Fibroblast of pulmonary artery (primary cell): ENCODE measurements at places on chromosomes 4 and X.

DNA sequence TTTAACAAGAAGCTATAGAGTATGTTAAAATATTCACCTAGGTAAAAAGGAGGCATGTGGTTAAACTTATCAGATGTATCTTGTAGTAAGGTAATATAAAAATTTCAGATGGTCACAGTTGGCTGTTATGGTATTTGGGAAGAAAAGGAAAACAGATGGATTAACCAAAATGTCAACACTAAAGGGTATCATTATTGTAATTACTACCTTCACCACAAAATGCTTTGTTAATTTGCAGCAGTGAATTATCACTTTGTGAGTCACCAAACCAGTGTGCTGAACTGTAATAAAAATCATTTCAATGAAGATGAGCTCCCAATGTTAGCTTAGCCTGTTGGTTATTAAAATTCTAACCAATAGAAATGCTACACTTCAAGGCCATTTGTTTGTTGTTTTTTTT is 233.9 kb downstream of the RPA4 start:
- no peak for DNase-seq

DNA sequence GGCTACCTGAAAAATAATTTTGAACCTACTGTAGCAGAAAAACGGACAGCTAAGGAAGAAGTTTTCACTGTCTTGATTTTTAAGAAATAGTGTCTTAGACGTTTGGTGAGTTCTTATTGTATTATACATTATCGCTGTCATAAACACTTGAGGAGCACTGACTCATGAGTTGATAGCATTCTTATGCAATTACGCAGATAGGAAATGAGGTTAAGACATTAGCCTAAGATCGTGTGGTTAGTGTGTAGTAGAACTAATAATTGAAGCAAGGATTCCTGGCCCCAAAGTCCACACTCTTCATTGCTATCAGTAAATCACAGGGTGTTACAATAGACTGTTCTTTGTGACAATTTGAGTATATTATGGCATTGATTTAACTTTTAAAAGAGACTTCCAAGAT is 238.1 kb downstream of the ARAP2 start:
- DNase-seq, result peak; percentile 37

DNA sequence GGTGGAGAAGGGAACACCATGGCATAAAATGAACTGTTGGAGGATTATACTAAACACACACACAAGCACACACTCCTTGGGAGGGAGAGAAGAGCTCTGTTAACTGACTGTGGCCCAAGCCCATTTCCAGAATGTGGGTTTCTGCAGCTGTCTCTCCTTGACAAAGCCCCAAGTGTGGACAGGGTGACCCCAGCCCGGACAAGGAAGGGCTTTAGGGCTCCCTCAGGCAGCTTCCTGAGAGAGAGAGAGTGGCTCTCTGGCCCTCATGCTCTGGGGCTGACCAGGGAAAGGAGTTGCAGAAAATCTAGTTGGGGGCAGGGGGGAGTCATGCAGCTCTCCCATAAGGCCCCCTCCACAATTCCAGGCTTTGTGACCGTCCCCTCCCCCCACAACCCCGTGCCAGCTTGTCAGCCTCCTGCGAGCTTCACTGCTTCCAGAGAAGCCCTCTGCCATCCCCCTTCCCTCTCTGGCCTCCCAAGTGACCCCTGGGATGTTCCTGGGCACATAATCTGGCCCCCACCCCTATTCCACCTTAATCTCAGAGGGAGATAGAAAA is 590 bp downstream of the ARHGEF9 start:
- DNase-seq, result no peak

GRCh38 chrX:108732630-108733321 is 3.6 kb downstream of the IRS4 start:
- DNase-seq, result no peak

DNA sequence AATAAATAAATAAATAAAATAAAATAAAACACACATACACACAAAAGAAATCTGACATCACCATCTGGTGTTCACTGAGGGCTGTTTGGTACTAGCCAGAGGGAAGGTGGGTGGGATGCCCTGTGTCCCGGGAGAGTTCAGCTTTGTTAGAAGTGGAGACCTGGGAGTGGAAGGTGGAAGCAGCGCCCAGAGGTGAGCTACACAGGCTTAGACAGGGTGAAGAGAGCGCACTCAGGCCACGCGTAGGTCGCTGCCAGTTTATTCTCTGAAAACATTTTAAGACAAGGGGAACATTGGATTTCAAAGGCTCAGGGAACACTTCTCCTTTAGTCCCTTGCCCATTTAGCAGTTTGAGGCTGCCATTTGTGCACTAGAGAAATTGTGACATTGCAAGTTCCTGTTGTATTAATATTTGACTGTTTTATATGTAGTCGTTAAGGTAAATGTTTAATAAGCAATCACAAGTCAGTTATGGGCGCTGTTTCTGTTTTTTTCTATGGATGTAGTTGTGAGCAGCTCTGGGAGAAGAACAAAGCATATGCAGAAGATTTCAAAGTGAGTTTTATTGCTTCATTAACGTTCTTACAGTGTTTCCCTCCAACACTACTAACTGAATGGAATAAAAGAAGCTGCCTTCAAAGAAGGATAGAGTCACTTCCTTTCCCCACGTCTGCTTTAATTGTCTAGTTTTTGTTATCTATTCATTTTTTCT is 405.5 kb upstream of the NR3C2 start:
- DNase-seq, result no peak

GRCh38 chr4:76492055-76492454 is 57.0 kb downstream of the SHROOM3 start:
- no peak for DNase-seq

DNA sequence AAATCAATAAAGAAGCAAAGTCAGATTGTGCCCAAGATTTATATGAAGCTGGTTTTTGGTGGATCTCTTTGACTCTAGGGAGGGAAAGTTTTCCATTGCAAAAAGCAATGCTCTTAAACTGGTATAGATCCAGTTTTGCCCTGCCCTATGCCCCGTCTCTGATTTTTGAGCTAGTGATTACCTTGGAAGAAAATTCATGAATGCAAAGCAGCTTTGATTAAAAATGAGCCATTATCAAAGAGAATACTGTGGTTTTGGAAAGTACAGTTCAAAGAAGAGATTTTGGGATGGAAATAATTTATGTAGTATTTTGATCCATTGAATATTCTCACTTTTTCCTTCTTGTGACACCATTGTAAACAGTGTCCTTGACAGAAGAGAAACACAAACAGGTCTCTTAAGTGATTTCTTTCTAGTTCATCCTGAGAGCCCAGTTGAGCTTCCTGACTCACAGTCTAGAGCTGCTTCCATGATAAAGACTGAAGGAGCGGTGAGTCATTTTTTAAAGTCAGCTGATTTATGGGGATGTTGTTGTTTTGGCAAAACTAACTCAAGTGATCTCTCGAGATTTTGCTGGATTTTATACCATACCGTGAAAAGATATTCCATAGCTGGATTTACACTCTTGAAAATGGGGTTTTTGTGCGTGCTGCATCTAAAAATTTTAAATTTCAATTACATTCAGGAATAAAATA is 76.7 kb downstream of the AFF1 start:
- peak; percentile 92 for DNase-seq

GRCh38 chrX:73922856-73923455 is 360.0 kb downstream of the CHIC1 start:
- peak; percentile 37 for DNase-seq

DNA sequence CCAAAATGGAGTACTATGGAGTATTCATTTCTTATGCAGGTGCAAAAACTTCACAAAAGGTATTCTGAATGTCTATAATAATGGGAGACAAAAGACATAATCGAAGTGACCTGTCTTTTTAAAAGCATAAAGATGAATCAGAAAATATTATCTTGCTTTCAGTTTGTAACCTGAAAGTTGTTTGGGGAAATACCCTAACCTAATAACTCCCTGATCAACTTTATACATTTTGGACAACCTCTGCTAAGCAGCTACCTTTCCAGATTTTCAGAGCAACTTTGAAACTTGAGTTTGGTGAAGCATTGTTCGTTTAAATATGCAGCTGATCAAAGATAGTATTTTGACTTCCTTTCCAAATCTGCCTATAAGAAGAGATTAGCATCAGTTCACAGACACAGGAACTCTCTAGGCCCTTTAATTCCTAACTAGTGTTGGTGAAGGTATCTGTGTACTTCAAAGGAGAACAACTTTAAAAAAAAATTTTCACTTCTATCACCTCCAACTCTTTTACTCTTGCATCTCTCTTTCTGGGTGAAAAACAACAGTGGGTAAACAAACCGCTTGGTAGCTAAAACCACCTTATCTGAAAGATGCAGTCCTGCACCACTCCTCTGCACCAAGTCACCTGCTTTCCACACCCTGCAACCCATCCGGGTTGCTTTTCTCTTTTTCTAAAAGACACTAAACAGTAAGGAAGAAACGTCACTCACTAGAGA is 26.5 kb downstream of the CD40LG start:
- no peak for DNase-seq

GRCh38 chrX:123860983-123861382 is 1.1 kb downstream of the XIAP start:
- peak; percentile 40 for DNase-seq

DNA sequence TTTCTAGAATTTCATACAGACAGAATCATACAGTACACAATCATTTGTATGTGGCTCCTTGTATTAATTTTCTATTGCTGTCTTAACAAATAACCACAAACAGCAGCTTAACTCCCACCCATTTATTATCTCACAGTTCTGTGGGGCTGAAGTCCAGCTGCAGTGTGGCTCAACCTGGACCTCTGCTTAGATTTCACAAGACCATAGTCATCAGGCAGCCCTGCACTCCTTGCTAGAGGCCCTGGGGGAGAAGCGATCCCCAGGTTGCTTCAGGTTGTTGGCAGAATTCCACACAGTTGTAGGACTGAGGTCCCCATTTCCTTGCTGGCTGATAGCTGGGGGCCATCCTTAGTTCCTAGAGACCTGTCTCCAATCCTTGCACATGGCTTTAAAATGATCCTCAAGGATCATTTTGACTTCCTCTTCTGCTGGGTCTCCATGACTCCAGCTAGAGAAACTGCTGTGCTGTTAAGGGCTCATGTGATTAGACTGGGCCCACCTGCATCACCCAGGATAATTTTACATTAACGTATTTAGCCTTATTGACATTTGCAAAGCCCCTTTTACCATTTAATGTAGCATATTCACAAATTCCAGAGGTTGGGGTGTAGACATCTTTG is 60.9 kb upstream of the SMAD1 start:
- peak; percentile 4 for DNase-seq

DNA sequence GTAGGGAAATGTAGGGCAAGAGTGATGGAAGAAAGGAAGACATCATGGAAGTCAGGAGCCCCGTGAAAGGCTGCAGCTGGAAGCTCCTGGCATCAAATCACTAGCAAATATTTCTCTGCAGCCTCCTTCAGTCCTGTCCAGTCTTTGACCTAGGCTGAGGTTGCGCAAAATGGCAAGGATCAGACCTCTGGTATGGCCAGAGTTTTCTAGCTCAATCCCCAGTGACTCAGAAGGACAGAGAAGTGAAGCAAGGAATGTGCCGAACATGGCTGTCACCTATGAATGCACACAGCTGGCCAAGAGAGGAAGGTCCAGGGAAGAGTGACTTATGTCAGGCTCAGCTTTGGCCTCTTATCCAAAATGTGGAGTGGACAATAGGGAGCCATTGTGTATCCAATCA is 71.1 kb upstream of the PHOX2B start:
- DNase-seq, result no peak

- no peak for DNase-seq
Observed at GRCh38 chr4:132770776-132771175, 378.3 kb upstream of the PCDH10 start.

- DNase-seq, result no peak
Observed at GRCh38 chrX:119871245-119871598, 311 bp downstream of the RNF113A start.

GRCh38 chr4:103024996-103025395 is 5.5 kb upstream of the SLC9B1 start:
- DNase-seq, result no peak

GRCh38 chrX:136491832-136492231 is 4.1 kb downstream of the BRS3 start:
- no peak for DNase-seq

DNA sequence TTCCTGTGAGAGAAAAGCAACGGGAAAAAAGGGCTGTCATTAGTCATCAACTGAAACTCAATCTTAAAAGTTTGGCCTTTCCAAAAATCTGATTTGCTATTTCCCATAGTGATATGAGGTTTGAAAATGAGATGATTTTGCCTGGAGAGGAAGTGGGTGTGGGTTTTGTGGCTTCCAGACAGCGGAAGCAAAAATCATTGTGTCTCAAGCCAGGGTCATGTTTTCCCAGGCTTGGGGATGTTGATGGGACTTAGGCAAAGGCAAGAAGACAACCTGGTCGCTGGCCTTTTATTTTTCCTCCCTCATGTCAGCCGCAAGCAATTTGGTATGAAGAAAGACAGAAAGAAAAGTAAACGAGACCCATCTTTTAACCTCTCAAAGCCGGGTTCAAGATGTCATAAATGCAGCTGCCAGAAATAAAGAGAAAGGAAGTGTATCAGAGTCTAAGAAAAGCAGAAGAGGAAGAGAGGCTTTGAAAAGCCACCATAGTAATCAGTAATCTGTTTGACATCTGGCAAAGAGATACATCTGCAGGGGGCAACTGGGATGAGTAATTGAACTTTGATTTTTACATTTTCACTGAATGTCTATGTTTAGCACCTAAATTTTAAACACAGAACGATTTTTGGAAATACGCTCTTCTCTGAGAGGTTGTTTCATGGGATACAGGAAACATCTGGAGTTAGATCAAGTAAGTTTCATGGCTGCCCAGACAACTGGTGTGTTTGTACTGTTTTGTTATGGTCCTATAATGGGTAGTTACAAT is 521.6 kb upstream of the SLIT2 start:
- peak; percentile 76 for DNase-seq

DNA sequence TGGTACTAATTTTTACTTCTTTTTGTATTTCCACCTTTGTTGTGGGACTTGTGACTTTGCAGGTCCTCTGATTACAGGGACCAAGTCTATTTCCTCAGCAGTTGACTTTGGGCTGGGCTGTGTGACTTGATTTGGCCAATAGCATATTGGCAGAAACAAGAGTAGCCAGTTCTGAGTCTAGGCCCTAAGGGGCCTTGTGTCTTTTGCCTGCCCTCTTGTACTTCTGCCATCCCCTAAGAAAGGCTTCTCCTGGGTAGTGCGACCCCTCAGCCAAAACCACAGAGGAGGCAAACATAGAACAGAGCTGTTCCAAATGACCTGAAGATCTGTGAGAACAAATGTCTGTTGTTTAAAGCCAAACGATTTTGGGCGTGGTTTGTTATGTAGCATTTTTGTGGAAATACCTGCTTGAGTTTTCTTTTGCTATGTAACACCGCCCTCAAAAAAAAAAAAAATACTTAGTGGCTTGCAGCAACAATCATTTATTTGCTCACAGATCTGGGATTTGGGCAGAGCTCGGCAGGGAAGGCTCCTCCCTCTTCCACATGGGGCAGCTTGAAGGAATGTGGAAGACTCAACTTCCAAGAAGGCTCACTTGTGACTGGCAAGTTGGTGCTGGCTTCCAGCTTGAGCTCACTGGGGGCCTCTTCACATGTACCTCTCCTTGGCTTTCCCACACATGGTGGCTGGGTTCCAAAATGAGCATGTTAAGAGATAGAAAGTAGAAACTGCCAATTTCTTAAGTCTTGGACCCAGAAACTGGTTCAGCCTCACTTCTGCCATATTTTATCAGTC is 423.0 kb upstream of the CNKSR2 start:
- DNase-seq, result no peak

- DNase-seq, result no peak
Observed at GRCh38 chr4:40800064-40800463, 50.3 kb downstream of the NSUN7 start.
